A549 (cell line): ENCODE measurements at places on chromosomes 2 and 18. TPM values are rescaled to one million over a fixed set of nuclear protein-coding genes. Genes with fewer than 3 reads are reported as not detected.

- DNase-seq = no peak
Measured at GRCh38 chr2:17323697-17324096, 194.5 kb downstream of the RAD51AP2 start.

- no peak for DNase-seq
Measured at GRCh38 chr2:204272089-204272488, 273.2 kb upstream of the PARD3B start.

GRCh38 chr2:237306787-237307170 lies 107.2 kb downstream of the COL6A3 start:
- no peak for DNase-seq

- no peak for DNase-seq
Measured at GRCh38 chr2:176999301-176999700, 213.3 kb upstream of the HNRNPA3 start.

GRCh38 chr2:191280290-191280689 lies 35.1 kb downstream of the MYO1B start:
- no peak for DNase-seq

GRCh38 chr2:108193251-108193650 lies 46.5 kb upstream of the SULT1C3 start:
- DNase-seq = peak; percentile 68

- DNase-seq = no peak
Measured at GRCh38 chr2:201204655-201205514, 21.9 kb downstream of the CASP10 start.

GRCh38 chr2:28749526-28749925 lies 2.1 kb upstream of the PPP1CB start:
- no peak for DNase-seq

GRCh38 chr18:59029663-59030429 lies 109.8 kb upstream of the SEC11C start:
- no peak for DNase-seq

GRCh38 chr18:8084160-8084559 lies 517.0 kb downstream of the PTPRM start:
- DNase-seq = peak; percentile 38

DNA sequence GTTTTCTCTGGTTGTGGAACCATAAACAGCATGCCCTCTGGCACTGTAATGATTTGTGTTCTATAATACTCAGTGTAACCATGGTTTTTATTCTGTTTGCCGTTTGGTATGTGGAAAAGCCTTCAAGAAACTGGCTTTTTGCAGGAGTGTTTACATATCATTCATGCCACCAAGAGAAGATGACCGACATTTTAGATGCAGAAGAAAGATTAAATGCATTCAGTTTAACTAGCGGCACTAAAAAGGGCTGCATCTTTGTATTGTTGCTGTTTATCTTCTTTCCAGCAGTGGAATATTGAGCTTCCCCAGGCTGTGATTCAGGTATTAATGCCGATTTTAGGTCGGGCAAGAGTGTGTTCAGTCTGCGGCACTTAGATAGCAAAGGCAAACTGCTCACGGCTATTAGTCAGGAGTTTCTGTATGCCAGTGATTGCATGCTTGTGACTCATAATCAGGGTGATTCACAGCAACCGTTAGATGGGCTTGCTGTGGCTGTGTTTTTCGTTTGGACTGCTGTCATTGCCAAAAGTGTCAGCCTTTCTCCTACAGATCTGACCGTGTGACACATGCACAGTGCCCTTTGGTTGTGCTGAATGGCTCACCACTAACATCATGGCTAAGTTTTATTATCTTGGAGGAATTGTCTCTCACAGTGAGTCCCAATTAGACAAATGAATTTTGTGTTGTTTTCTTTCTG lies 479.7 kb downstream of the PARD3B start:
- peak; percentile 77 for DNase-seq

GRCh38 chr2:207833251-207833751 lies 63.6 kb upstream of the FZD5 start:
- no peak for DNase-seq

GRCh38 chr18:60413944-60414547 lies 41.5 kb upstream of the MC4R start:
- no peak for DNase-seq

DNA sequence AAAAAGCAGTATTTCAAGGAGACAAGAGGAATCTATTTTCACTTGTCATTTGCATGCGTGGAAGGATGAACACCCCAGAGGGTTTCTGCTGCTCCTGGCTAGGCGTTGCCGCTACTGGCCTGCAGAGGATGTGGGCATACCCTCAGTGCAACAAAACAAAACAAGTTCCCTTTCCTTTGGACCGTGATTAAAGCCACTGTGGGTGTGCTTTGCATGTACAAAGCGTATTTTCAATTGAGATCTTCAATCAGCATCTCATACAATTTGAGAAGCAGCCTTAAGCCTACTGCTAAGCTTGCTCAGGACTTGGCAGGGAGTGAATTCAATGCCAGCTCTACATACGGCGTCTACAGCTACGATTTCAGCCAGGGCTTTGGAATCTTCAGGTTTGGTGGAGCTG lies 298.4 kb downstream of the LPIN1 start:
- no peak for DNase-seq

- no peak for DNase-seq
Measured at GRCh38 chr2:187263675-187264560, 184.1 kb downstream of the CALCRL start.

DNA sequence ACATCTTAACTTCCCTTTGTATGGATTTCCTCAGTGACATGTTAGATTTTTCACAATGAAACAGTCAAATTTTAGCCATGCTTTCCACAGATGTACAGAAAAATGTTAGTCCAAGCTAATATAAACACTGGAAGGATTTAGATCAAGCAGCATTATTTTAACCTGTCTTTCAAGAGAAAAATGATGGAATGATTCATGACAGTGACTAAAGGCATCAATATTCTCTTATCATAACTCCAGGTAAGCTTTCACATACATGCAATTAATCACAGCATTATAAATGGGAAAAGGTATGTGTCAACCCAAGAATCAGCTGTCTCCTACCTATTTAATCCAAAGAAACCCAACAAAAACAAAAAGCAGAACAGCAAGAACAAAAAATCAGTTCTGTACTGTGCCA lies 92.7 kb downstream of the NCKAP5 start:
- no peak for DNase-seq

DNA sequence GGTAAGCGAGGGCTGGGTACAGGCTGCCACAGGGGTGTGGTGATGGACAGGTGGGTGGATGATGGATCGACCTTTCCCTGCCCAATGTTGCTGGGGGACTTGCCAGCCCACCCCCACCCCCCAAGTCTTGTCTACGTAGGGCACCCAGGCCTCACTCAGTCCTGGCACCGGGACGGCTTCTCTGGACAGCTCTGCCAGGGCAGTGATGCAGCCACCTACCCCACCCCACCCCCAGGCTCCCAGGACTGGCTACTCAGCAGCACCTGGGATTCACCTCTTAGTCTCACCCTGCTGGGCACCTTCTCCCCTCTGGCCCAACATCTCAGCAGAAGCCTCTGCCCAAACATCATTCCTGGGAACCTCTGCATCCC lies 55.7 kb downstream of the ANKMY1 start:
- no peak for DNase-seq

DNA sequence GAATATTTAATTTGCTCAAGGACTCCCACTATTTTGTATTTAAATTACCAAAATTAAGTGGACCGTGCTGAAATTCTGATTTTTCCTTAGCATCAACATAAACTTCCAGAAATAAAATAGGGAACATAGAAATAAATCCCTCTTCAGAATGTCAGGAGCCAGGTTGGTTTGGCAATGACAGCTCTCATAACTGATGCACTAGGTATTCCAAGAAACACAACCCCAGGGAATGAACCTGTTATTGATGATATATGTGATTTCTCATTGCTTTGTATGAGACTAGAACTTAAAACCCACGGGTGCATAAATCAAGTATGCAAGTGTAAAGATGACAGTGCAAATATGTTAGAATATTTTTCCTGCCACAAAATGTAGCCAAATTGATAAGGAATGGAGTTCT lies 12.8 kb downstream of the SLC5A7 start:
- no peak for DNase-seq

- DNase-seq = no peak
Measured at GRCh38 chr2:147451902-147452515, 392.8 kb upstream of the ACVR2A start.

DNA sequence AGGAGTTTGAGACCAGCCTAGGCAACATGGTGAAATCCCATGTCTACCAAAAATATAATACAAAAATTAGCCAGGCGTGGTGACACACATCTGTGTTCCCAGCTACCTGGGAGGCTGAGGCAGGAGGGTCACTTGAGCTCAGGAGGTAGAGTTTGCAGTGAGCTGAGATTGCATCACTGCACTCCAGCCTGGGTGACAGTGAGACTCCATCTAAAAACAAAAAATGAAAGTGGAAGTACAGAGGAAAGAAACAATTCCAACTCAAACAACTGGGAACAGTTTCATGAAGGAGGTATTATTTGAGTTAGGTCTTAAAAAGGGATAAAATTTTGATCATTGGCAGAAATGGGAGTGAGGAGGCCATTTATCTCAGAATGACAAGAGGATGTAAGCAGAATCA lies 6.3 kb upstream of the RAB1A start:
- no peak for DNase-seq

- no peak for DNase-seq
Measured at GRCh38 chr2:73961274-73961673, 23.4 kb upstream of the TET3 start.

- DNase-seq = no peak
Measured at GRCh38 chr18:2997846-2998564, 14.9 kb downstream of the LPIN2 start.

DNA sequence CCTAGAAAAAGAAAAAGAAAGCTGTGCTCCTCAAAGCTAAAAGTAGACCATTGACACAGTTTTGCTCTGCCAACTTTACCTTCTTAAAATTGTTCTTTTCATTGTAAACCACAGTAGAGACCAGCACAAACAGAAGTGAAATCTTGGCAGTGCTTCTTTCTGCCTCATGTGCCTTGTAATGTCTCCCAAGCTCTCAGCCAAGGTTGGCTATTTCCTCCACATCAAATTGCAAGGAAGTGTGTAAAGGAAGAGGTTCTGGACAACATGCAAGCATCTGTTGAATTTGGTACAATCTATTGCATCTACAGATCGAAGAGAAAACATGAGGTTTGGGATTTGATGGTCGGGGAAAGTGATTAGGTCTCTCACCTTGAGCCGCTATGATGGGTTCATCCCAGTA lies 83.3 kb upstream of the PNPT1 start:
- DNase-seq = no peak

DNA sequence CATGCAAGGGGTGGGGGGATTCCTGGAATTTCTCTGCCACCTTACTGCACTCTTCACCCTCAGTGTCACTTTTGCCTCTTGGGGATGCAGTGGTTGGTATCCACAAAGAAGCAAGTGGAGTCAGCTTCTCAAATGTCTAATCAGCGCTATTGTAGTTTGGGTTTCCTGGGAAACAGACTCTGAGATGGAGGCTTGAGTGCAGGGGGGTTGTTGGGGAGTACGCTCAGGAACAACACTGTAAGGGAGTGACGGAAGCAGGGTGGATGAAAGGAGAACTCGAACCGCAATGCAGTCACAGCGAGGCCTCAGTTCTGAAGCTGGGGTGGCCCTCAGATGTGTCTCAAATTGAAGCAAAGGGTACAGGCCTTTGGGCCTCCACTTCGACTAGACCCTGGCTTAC lies 73.6 kb upstream of the EPC2 start:
- DNase-seq = no peak

DNA sequence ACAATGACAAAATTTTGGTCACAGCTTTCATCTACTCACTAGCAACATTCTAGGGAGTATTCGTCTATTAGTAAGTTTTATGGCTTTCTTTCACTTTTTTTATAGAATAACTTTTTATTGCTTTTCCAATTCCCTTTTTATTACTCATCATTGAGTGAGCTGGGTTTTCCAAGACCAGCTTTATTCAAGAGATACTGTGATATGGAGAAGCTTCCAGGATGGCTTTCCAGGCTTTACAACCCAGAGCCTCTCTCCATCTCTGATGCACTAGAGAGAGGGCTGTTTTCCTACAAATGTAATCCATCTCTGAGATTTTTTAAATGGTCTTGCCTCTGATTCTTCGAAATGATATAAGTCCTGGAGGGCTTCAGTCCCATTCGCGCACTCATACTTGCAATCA lies 118.3 kb downstream of the LDLRAD4 start:
- no peak for DNase-seq

DNA sequence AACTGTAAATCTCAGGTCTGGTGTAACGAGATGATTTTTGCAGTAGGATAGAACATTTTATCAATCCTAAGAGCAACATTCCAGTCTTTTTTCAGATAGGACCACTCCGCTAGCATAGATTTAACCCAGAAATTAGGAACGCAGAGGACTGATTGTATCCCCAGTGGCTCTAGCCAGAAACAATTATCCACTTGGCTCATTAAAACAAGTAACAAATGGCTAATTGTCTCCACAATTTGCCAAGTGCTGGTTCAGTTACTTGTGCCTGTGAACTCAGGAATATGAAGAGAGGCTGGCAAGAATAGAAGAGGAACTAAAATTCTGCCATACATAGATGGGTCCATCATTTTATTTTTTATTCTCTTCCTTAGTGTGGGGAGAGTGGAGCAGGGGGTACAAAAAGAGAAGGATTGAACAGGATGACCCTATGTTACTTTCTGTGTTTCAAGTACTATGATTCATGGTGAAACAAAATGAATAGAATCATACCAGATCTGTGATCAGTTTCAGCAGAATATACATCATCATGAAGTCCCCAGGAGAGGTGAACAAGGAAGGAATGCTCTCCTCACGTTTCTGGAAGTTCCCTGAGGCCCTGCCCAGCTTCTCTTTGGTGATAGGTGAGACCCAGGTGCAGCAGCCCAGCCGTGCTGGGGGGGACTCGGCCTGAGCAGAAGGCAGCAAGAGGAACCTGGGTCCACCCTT lies 121.6 kb downstream of the ARL4C start:
- no peak for DNase-seq

DNA sequence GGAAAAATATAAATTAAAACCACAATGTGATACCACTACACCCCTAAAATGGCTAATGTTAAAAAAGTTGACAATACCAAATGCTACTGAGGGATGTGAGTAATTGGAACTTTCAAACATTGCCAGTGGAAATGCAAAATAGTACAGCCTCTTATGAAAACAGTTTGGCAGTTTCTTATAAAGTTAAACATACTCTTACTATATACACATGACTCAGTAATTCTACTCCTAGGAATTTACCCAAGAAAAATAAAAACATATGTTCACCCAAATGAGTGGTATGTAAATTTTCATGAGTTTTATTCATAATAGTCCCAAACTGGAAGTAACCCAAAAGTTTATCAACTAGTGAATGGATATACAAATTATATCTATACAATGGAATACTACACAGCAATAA lies 228.0 kb downstream of the CYP26B1 start:
- DNase-seq = no peak

GRCh38 chr2:129050101-129050500 lies 731.4 kb upstream of the HS6ST1 start:
- DNase-seq = no peak

The TIMM21 gene
- 52.3 to 64.1 TPM (median 61.4 TPM) in 3 replicates for polyA plus RNA-seq

The IL36RN gene
- polyA plus RNA-seq = not detected in 3 replicates

The LRP1B gene
- polyA plus RNA-seq = not detected in 3 replicates

The CHST9 gene
- polyA plus RNA-seq = not detected in 3 replicates

The TACR1 gene
- polyA plus RNA-seq = 0.11 to 0.27 TPM (median 0.14 TPM) in 3 replicates

The HSPD1 gene
- polyA plus RNA-seq = 833 to 1,004 TPM (median 882 TPM) in 3 replicates

The PSMA8 gene
- not detected in 3 replicates for polyA plus RNA-seq

The RGPD3 gene
- 0.08 to 0.13 TPM (median 0.12 TPM) in 3 replicates for polyA plus RNA-seq

The CERKL gene
- 0.25 to 0.32 TPM (median 0.30 TPM) in 3 replicates for polyA plus RNA-seq

The ZAP70 gene
- polyA plus RNA-seq = 0.08 to 0.10 TPM (median 0.09 TPM) in 3 replicates

The GRB14 gene
- 15.1 to 18.6 TPM (median 18.5 TPM) in 3 replicates for polyA plus RNA-seq

The CTNNA2 gene
- 0.53 to 0.94 TPM (median 0.72 TPM) in 3 replicates for polyA plus RNA-seq

The SKOR2 gene
- not detected in 3 replicates for polyA plus RNA-seq
